ENCODE measurements at places on chromosomes 6 and 20.

GRCh38 chr6:134666125-134666524 is 283.8 kb downstream of the ALDH8A1 start:
- no peak for DNase-seq

DNA sequence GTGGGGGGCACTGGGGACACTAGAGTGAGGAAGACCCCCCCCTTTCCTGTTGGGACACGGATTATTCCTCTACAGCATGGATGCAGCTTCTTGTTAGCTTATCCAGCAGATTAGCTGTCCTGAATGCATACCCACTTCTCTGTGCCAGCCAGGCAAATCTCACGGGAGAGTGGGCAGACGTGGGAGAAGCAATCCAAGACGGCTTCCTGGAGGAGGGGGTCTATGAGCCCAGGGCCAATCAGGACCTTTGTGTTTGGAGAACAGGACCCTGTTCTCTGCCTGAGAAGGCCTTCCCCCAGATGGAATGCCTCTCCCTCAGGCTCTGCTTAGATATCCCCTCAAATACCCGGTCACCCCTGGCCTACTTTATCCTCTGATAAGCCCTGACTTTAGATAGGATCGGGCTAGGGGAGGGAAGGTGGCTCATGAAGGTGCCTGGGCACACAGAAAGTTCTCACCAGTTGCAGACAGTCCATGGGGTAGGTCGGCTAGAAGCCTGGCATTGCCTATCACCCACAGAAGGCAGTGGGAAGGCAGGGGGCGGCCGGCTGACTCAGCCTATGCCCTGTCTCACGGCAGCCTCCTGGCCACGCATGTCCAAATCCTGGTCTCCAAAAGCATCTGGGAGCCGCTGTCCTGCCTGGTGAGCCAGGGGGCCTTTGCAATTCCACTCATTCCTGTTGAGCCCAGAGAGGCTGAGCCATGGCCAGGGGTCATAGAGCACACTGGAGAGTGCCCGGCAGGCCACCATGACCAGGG is 34.7 kb downstream of the SUN5 start:
- no peak for DNase-seq

DNA sequence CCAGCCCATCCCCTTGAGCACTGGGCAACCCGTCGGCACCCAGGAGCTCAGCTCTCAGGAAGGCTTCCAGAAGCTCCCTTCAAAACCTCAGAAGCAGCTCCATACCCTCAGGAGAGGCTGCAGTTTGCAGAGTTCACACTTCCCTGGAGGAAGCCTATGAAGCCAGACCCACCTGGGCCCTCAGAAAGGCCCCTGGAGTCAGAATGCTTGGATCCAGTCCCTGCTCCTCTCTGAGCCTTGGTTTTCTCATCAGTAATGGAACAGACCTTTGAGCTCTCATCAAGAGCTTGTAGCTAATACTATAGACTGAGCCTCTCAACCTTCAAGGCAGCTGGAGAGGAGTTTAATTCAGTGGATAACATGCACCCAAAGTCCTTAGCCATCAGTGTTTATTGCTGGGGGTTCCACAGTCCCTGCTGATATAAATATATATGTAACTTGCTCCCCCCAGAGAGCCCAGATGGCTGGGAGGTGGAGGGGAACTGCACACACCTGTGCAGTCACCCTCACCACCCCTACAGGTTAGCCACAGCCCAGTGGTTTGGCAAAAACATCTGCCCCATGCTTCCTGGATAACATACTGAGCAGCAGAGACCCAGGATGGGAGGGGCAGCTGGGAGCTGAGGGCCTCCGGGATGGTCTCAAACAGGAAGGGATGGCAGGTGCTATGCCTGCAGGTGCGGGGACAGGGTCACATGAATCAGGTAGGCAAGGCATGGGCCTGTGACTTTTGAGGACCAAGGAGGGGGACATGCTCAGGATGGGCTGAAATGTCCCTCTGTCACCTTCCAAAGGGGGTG is 120.1 kb downstream of the SNX5 start:
- DNase-seq, result no peak

DNA sequence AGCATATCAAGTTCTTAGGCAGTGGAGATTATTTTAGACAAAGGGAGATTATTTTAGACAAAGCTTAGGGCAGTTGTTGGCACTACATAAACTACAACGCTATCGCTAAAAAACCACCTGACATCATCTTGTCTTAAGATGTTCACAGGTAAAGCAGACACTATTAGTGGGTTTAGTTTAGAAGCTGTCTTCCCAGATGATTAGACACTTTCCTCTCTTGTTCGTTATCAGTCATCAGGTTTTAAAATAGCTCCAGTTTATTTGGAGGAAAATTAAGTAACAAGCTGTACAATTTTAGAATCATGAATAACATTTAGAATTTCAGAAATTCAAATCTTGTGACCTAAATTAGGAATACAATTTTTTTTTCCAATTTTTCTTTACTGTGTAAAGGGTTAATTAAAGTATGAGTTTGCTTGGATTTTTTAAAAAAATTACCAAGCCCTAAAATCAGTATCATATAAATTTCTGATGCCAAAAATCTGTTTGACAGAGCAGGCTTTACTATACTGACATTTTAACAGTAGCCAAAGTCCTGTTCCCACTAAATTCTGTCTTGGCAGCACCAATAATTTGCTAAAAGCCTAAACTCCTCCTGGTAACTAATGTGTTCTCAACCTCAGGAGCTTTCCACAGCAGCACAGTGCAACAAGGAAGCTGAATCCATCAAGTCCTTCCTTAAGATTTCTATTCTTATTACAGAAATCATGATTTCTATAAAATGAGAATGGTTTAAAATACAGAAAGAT is 109.0 kb downstream of the HIVEP2 start:
- DNase-seq, result no peak

All from activated naive CD4-positive, alpha-beta T cell treated with anti-CD3 and anti-CD28 coated beads for 36 hours (primary cell).